Activated CD4-positive, CD25-positive, alpha-beta regulatory T cell (primary cell): ENCODE measurements at places on chromosomes 4 and X.

GRCh38 chr4:38133711-38134480 lies 173.7 kb downstream of the PTTG2 start:
- DNase-seq: no peak

- DNase-seq: no peak
These were observed 1.5 kb downstream of the FRMPD3 start for GRCh38 chrX:107450823-107451509.

GRCh38 chrX:32480019-32480418 lies 731.3 kb downstream of the DMD start:
- DNase-seq: no peak

- DNase-seq: no peak
These were observed 67.4 kb downstream of the METTL14 start for GRCh38 chr4:118752551-118752950.

GRCh38 chr4:71293705-71294104 lies 45.1 kb upstream of the SLC4A4 start:
- no peak for DNase-seq

- DNase-seq: no peak
These were observed 13.6 kb upstream of the CXCL2 start for GRCh38 chr4:74112399-74113105.
